Esophagus mucosa (tissue), 1 donor: ENCODE measurements at places on chromosomes 16 and 17. TPM values are rescaled to one million over a fixed set of nuclear protein-coding genes. Genes with fewer than 3 reads are reported as not detected.

DNA sequence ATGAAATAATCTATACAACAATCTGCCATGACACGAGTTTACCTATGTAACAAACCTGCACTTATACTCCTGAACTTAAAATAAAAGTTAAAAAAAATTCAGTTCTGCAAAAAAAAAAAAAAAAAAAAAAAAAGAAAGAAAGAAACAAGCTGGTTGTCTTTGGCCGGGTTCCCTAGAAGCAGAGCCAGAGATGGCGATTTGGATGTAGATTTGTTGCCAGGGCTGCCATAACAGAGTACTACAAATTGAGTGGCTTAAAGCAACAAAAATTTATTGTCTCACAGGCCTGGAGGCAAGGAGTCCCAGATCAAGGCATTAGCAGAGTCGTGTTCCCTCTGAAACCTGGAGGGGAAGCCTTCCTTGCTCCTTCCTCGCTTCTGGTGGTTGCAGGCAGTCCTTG is 20.4 kb downstream of the SYT17 start:
- no peak for ATAC-seq

DNA sequence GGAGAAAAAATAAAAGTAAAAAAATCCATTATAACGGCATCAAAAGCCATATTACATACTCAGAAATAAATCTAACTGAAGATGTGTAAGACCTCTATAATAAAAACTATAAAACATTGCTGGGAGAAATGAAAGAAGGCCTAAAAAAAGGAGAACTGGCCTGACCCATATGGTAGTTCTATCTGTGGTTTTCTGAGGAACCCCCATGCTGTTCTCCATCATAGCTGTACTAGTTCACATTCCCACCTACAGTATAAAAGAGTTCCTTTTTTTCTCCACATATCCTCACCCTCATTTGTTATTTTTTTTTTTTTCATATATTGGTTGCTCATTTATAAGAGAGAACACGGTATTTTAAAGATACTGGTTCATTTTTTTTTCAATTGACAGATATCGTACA is 191.8 kb downstream of the STX8 start:
- ATAC-seq, result no peak

DNA sequence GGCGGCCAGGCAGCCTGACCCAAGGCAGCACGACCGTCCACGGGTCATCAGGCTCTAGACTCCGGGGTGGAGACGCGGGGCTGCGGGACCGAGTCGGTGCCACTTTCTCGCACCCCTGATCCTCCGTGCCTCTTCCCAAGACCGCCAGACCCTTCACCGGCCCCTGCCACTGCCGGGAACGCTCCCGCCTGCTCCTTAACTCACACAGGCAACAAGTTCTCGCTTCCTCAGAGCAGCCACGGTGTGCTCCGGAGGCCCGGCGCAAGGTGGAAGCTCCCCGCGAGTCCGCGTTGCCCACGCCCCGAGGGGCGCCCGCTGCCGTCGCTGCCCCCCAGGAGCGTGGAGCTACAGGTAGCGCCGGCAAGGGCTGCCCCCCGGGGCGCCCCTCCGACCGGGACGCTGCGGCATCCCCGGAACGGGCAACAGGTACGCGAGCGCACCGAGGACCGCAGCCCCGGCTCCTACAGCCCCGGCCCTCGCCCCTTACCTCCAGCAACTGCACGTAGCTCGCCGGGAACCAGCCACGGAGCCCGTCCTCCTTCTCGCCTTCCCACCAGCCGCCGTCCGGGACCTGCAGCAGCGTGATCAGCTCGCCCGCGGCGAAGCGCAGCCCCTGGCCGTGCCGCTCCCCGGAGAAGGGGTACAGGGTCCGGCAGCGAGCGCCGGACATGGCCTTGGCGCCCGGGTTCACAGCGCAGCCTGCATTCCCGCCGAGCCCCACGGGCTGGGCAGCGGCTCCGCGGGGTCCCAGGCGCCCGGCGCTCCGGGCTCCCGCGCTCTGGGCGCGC is 491 bp downstream of the GAS7 start:
- peak; percentile 11 for ATAC-seq

DNA sequence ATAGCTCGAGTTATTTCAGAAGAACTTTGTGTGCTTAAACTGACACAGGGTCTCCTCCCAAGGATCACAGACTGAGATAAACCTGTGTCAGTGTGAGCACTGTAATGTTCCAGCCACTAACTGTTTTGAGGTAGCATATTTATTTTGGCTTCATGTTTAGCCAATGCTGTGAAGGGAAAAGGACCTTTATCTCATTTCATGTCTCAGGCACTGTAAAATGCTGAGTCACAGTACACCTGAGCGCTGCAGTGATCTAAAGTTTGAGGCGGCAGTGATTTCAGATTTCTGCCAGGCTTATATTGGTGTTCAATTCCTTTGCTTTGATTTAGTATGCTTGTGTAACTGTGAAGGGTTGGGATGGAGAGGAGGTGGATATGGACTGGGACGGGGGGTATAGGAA is 3.1 kb upstream of the DNAJA2 start:
- ATAC-seq, result no peak

GRCh38 chr17:67386965-67387551 is 10.0 kb downstream of the PITPNC1 start:
- ATAC-seq, result no peak

DNA sequence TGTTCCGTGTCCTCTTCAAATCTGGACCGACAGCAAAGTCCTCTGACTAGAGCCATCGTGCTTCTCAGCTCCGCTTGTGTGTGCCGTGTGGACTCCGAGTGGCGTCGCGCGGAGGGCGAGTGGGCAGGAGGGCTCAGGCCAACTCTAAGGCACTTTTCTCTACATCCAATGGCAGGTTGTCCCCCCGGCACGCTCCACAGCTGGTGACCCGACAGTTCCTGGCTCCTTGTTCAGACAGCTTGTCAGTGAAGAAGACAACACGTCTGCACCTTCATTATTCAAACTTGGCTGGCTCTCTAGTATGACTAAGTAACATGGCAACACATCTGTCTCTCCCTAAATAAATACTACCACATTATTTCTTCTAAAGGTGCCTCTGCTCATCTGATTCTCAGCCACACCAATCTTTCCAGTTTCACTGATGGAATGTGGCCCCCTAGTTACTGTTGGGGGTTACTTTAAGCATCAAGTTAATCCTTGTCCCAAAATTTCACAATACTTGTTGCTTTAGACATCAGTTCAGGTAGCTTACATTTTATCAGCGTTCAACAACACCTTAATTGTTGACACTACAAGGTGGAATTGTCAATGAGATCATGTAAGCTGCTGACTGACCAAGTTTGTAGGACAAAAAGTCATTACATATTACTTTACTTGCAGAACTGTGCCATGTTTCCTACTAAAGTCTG is 15.4 kb downstream of the COG1 start:
- no peak for ATAC-seq

DNA sequence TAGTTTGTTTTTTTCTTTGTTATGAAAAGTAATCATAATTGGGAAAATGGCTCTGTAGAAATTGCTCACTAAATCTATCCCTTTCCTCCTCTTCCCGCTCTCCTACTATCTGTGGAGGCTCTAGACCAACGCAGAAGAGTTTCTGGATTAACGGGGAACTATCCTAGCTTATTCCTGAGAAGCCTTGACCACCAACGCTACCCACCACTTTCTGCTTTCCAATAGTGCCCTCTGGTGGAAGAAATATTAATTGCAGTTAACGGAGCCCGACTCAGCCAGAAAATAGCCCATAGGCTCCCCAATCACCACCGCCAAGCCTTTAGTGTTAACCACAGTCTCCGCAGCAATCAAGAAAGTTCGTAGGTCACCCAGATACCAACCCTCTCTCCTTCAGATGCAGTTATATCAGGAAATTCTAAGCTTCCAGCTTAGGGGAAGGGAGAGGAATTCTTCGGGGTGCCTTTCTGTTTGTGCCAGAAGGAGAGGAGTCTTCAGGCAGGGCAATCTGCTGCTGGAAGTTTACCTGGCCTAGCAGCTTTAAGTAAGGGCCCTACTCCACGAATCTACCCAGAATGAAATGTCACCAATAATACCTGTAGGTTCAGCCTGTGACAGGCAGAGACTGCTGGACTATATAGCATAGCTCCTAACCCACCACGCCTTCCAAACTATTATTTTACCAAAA is 23.0 kb upstream of the NSRP1 start:
- peak; percentile 57 for ATAC-seq

- ATAC-seq, result no peak
Measured at GRCh38 chr17:59298521-59298920, 32.9 kb upstream of the YPEL2 start.

- ATAC-seq, result no peak
Measured at GRCh38 chr16:26651464-26651863, 415.3 kb upstream of the C16orf82 start.

- ATAC-seq, result no peak
Measured at GRCh38 chr16:19011169-19011731, 27.5 kb downstream of the TMC7 start.

DNA sequence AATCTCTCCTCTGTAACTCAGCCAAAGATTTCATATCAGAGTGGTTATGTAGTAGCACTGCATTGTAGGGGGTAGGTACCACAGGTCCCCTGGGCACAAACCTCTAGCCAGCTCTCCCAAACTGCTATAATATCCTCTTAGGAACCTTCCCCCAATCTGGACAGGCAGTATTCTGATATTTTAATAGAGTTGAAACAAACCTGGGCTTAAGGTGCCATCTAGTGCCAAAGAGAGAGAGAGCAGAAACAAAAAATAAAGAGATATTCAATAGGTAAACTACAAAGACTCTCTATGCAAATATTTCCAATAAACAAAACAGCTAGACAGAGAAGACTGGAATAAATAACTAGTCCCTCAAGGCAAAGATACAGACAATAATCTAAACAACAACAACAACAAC is 1070.0 kb downstream of the CDH11 start:
- peak; percentile 31 for ATAC-seq

DNA sequence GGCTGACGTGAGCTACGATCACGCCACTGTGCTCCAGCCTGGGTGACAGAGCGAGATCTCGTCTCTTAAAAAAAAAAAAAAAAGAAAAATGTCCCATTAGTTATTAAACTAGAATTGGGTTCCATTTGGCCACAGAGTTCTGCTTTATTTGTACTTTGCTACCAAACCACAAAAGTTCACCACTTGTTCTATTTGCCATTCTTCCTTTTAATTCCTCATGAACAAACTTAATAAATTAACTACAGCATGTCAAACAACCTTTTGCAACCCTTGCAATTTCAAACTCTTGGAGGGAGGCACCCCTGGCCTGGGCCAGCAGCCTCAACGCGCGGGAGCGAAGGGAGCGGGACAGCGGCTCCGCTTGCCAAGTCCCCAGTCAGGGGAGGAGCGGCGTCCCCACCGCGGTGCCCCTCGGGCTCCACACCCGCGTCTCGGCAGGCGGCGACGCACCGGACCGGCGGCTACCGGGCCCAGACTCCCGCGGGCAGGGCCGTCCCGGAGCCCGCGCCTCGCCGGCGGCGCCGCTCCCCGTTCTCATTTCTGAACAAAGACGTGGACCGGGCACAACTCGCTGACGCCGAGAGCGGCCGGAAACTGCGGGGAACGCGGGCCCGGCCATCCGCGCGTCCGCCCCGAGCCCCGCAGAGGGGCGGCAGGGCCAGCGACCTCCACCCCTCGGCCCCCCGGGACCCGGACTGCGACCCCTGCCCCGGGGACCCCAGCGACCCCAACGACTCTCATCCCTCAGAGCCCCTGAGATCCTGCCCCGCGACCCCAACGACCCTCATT is 775 bp downstream of the CYTH1 start:
- ATAC-seq, result peak; percentile 1

- ATAC-seq, result no peak
Measured at GRCh38 chr16:75099738-75100602, 16.6 kb downstream of the LDHD start.

DNA sequence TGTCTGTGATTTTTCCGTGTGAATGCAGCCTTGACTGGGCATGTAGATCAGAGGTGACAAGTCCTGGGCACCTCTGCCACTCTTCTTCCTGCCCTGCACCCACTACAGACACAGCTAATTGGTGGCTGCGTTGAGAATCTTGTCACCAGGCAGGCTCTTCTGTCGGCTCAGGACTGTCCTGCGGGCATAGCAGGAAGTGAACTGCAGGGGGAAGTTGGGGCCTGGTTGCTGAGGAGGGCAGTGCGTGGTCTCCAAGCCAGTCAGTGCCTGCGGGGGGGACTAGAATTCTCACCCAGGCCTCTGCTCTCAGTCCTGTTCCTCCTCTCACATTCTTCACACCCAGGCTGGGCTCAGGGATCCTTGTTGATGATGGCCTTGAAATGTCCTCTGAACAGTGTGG is 50.5 kb downstream of the JPH3 start:
- ATAC-seq, result no peak

DNA sequence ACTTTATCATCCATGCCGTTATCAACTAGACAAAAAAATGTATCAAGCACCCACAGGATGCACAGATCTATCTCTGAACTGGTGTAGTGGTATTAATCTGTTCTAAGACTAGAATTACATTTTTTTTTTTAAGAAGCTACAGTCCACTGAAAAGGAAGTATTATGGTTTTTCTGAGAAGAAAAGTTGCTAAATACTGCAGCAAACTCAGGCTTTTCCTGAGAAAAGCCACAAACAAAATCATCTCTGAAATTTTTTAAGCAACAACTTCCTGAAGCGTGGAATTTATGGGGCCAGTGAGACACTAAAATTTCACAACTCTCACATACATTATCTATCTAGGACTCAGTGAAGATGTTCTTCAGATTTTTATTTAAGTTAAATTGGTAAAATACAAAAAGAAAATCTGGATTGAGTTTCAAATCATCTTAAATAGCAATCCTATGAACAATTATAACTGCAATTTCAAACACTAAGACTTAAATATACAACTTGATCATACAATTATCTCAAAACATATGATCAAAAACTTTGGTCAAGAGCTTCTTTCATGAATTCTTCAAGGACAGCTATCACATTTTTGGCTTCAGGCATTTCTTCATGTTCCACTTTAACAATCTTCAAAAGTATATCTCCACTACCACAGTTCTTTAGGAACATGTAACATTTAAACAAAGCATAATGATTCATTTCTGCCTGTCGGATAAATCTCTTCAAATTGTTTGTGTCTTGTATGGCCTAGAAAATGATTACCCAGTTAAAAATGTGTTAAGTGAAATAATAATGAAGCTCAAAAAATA is 10.5 kb downstream of the C17orf75 start:
- ATAC-seq, result no peak

GRCh38 chr17:38735161-38735997 is 5.2 kb downstream of the CISD3 start:
- ATAC-seq, result peak; percentile 17

DNA sequence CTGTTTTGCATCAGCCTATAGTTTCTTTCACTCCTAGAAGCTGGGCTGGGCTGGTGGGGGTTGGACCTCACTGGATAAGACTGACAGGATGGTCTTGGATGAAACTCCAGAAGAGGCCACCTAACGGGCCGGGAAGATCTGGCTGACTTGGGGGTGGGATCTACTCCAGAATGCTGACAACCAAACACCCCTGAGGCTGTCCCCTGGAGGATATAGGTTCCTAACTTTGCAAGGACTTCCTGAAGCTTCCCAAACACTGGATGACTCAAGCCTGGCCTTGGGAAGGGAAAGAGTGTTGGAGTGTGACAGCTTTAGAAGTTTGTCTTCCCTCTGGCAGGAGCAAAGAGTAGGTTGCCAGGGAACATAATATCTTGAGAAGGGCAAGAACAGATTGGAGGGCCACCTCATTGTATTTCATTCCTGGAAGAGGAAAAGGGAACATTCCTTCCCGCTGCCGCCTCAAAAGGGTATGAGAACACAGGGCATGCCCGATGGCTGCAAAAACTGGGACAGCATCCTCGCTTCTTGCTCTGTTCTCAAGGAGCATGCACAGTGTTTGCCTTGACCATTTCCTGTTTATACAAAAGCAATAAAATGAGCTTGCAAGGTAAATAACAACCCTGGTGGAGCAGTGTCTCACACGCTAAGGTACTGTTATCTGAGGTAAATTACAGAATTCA is 6.8 kb upstream of the CYB5B start:
- ATAC-seq, result no peak

The CDRT15L2 gene
- not detected for total RNA-seq

The MIF4GD gene
- total RNA-seq, result 18.4 TPM

The ZNF785 gene
- total RNA-seq, result 8.4 TPM

The METRN gene
- total RNA-seq, result 9.6 TPM

The RGS11 gene
- 0.92 TPM for total RNA-seq

The ODAD4 gene
- total RNA-seq, result not detected
